ENCODE measurements at places on chromosomes 5 and 9.
A peak's percentile ranks its signal among the peaks of the same experiment; 100 is the strongest.

GRCh38 chr5:87909382-87909781 lies 359.3 kb downstream of the TMEM161B start:
- DNase-seq: no peak

GRCh38 chr5:107074996-107075395 lies 595.7 kb downstream of the EFNA5 start:
- DNase-seq: no peak

- DNase-seq: peak; percentile 44
These were observed 67.1 kb downstream of the ADAMTS12 start for GRCh38 chr5:33824516-33825195.

GRCh38 chr9:133891741-133892140 lies 100.4 kb downstream of the VAV2 start:
- no peak for DNase-seq

Data from OCI-M1 (cell line).